ENCODE measurements at places on chromosomes 3 and 15.

- DNase-seq = no peak
These were observed 15.8 kb upstream of the EPHB3 start for GRCh38 chr3:184545769-184546168.

- DNase-seq = no peak
These were observed 77.2 kb downstream of the OSBPL10 start for GRCh38 chr3:31903686-31904431.

- no peak for DNase-seq
These were observed 268.3 kb downstream of the THRB start for GRCh38 chr3:24226397-24226796.

DNA sequence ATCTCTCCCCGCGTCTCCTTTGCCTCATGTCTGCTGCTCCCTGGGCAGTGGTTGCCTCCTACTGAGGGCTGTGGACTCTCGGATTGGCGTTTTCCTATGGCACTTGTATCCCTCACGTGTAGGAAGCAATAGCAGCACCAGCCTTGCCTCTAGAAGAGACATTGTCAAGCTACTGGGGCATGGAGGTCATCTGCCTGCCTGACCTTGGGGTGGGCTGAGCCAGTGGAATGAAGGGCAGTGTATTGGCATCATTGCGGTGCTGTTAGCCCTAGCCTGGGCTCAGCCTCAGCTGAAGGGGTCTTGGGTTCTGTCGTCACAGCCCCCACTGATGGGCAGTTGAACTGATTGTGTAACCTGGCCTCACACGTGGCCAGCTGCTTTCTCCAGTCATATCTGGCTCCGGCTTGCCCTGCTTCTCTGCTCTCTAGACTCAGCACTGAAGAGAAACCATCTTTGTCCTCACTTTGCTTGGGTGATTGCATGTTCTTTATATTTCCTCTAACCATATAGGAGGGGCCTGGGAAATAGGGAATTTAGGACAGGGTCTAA is 8.1 kb downstream of the ABCF3 start:
- DNase-seq = no peak

DNA sequence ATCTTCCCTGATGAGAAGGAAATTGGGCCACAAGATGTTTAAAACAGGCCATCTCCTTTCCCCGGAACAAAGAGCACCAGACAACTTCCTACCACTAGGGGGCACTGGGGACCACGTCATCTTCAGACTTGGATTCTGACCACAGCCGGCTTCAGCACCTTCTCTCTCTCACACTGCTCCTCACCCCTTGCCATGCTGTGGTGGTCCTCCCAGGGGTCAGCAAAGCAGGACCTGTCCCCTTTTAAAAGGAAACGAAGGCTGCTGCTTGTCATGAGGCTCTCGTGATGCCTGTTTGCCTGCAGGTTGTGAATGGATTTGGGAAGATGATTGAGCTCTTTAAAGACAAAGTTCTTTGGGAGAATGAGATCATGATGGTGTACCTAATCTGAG is 16.2 kb downstream of the RFT1 start:
- DNase-seq = peak; percentile 59

DNA sequence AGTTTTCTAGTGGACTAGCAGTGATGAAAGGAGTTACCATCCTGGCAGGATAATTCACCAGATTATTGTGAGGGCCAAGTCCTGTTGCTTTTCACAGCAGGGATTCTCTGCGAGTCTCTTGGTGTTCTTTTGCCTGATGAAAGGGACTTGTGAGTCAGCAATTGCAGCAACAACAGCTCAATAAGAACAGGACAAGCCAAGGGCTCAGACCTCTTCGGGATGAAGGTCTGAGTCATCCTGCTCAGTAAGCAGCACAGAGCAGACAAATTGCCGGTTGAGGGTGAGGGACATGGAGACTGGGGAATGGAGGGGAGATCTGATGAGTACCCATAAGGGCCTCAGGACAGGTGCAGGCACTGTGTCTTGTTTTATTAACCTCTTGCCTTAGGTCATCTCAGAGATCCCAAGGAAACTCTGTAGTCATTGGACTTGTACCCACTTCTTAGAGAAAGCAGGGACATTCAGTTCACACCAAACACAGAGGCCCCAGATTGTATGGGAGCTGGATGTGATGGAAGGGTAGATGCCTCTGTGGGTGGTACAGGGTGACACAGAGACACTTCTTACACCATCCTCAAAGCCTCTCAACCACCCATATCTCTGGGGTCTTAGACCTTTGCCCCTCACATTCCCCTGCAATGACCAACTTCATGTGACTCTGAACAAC is 173.8 kb upstream of the TLE3 start:
- no peak for DNase-seq

GRCh38 chr3:138849222-138849940 is 14.7 kb upstream of the PIK3CB start:
- DNase-seq = no peak

- no peak for DNase-seq
These were observed 662.0 kb upstream of the GBE1 start for GRCh38 chr3:82423268-82424030.

GRCh38 chr15:88219623-88220022 is 36.9 kb downstream of the NTRK3 start:
- no peak for DNase-seq

GRCh38 chr3:149832086-149832485 is 19.1 kb downstream of the RNF13 start:
- no peak for DNase-seq

GRCh38 chr3:124059580-124059979 is 67.7 kb upstream of the ROPN1 start:
- DNase-seq = no peak

GRCh38 chr15:62506217-62506805 is 341.2 kb upstream of the C2CD4B start:
- DNase-seq = no peak

- no peak for DNase-seq
These were observed 69.5 kb upstream of the VEPH1 start for GRCh38 chr3:157572559-157573270.

DNA sequence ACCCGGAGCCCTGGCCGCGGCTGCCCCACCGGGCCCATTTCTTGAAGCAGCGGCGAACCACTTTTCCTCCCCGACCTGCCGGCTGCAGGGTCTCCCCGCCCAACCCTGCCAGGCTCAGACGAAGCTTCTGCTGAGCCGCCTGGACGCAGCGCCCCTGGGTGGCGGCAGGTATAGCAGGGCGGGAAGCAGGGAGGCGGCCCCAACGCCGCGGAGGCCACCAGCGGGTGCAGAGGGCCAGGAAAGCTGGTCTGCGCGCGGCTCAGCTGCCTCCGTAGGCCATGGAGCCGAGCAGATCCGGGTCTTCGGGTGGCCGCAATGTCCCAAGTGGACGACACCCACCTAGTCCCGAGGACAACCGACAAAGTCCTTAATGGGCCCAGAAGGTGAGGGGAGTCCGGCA is 21.9 kb upstream of the SRPRB start:
- no peak for DNase-seq

DNA sequence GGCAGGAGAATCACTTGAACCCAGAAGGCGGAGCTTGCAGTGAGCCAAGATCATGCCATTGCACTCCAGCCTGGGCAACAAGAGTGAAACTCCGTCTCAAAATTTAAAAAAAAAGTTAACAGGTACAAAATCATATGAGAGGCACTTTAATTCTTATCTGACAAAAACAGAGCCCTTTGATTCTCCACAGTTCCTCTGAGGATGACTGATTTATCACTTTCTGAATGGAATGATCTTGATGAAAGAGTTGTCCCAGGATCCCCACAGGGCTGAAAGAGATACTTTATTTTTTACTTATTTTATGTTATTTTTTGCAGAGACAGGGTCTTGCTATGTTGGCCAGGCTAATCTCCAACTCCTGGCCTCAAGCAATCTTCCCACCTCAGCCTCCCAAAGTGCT is 4.0 kb downstream of the LHFPL4 start:
- DNase-seq = no peak

DNA sequence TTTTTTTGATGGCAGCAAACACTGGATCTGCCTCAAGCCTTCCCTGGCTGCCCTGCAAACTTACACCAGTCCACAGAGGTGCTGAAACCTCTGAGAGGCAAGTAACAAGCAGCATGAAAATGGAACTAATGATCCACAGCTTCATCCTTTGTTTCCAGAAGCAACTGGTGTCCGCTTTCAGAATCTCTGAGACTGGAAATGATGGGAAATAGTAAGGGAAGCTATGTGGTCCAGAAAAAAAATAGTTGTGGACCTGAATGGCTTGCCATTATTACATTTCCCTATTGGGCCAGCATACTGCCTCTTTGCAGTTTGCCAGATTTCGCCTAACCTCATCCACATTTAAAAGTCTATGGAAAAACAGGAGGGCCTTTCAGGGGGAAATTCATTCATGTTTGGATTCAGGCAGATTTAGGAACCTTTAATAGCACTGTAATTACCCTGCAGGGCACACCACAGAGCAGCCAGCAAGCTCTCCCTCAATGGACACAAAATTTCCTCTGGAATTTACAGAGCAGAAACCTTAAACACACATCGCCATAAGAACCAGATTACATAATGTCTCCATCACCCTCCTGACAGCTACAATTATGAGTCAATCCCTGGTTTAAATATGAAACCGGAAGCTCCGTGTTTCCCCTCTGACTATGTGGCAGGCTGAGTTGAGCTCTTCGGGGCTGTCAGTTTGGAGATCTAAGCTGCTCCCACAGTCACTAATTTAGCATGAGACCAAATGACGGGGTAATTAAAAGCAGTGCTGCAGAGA is 134.4 kb downstream of the TMCO5A start:
- no peak for DNase-seq

- DNase-seq = no peak
These were observed at the start of gene AGBL1 for GRCh38 chr15:86079508-86080266. TSS of gene AGBL1 (plus strand) at chr15:86079871.

DNA sequence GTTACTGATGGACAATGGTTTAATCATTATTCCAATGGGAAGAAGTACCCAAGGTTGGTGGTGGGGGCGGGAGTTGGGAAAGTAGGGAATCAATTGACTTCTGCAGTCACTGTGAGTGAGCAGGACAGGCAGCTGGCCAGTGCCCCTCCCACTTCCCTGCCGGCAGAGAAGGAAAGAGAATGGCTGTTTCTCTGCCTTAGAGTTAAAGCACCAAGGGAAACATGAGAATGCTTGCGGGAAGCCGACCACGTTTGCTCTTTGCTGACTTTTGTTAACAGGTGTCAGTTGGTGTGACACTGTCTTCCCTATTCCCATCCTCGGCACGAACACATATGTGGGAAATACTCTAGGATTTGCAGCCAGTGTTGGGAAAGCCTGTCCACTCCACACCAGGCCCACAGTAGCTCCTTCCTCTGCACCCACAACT is 33.5 kb upstream of the MFSD1 start:
- DNase-seq = no peak

GRCh38 chr3:168709073-168709472 is 613.3 kb upstream of the GOLIM4 start:
- no peak for DNase-seq

- no peak for DNase-seq
These were observed 45.5 kb downstream of the PCSK6 start for GRCh38 chr15:101444015-101444414.

DNA sequence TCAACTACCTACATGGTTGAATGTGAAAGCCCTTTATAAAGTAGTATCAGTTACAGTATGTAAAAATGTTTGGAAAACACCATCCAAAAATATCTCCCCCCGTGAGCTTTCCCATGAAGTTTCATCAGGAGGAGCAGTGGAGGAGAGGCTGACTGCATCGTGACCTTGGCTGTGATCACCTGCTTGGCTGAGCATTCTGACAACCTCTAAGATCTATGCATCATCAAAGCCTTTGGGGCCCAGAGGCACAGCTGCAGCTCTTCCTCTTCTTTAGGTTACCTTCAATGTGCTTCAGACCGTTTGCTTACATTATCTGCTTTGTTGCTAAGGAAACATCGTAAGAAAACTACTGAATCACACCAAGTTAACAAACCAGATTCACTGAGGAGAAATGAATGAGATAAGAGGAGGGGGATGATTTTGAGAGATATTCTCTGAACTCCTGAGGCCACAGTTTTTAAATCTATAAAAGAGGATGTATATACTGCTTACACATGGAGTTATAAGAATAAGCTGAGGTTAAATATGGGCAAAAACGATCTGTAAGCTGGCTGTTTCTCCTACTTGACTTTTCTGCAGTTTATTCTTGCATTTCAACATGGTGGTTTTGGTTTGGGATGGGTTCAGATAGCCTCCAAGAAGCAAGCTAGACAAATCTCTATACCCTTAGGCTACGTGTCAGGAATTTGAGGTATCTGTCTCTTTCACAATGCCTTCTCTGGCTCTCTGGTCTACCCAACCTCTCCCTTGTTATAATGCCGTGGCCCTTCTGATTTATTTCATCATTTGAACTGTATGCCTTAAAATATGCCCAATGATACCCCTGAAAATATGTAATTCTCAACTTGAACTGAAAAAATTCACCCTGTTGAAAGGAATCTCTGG is 4.0 kb downstream of the GCSAM start:
- DNase-seq = peak; percentile 49

DNA sequence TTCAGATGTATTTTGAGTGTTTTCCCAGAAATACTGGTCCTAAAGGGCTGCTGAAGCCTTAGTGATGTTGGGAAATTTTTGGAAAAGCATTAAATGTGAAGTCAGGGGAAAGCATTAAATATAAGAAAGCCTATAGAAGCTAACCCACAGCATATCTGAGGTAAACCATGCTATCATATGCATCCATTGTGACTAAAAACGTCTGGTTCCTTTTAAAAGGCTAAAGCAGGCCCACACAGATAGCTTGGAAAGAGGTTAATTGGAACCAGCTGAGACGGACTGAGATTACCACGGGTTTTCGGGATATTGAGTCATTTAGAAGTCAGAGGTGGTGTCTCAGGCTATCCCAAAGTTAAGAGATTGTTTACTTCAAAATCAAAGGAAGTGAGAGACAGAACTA is 78.2 kb downstream of the CYP19A1 start:
- no peak for DNase-seq

DNA sequence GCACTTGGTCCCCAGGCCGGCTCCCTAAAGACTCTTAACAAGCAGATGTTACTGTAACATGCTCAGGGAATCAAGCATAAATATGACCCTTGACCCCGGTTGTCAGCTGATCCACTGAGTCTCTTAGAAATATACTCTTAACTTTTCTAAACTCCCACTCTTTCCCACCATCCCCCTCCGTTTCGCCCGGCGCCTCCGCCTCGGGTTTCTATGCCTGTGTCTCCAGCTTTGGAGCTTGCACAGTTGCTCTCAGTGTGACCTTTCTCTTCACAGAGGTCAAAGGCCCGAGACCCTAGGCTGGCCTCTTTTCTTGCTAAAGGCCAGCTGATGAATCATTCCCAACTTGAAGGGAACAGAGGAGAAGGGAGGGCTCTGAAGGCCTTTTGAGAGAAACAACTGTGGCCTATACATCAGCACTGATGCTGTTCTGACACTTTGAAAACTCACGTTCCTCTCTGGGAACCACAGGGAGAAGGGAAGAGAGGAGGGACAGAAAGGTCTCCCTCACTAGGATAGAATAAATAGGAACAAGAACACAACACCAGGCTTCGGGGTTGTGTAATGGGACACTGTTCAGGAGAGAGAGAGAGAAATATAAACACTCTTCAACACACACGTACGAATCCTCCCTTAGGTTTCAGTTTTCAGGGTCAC is 484.5 kb upstream of the NR2F2 start:
- DNase-seq = no peak

GRCh38 chr3:46974421-46975171 is 1.9 kb downstream of the CCDC12 start:
- DNase-seq = no peak

All from effector memory CD4-positive, alpha-beta T cell (primary cell).